ENCODE measurements at places on chromosomes 6 and 20. TPM values are rescaled to one million over a fixed set of nuclear protein-coding genes. Genes with fewer than 3 reads are reported as not detected.

- DNase-seq: no peak
These were observed 286.0 kb downstream of the ADGB start for GRCh38 chr6:146884728-146885127.

GRCh38 chr20:22944062-22944461 lies 91.0 kb upstream of the SSTR4 start:
- no peak for DNase-seq

GRCh38 chr6:170255426-170256125 lies 35.3 kb downstream of the DLL1 start:
- peak; percentile 24 for DNase-seq

DNA sequence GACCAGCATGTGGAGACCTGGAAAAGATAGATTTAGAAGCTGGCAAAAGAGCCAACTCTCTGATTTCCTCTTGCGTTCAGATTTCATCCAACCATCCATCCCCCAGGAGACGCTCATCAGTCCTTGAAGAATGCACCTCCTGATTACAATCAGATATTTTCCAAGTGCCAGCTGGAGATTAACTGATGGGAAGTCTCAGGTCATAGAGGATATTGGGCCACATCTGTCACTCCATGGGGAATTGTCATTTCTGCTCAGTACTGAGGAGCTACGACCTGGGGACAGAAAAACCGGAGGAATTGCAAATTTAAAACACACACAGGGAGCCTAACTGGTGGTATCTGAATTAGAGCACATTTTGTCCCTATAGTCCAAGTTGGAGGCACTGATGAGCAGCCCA lies 496.2 kb upstream of the SULF2 start:
- no peak for DNase-seq

Gene POLR1C
- 19.9 TPM for total RNA-seq

Gene GRM4
- total RNA-seq: 0.14 TPM

Gene KAT14
- total RNA-seq: 18.5 TPM

Gene ERGIC3
- total RNA-seq: 230 TPM

Gene EPHA7
- 122 TPM for total RNA-seq

Gene DOK5
- 5.0 TPM for total RNA-seq

All from sigmoid colon (tissue), 7 donors.